ENCODE measurements at places on chromosomes 2 and 18.
A peak's percentile ranks its signal among the peaks of the same experiment; 100 is the strongest.

- no peak for DNase-seq
Measured at GRCh38 chr2:100068395-100068794, 74.0 kb downstream of the AFF3 start.

DNA sequence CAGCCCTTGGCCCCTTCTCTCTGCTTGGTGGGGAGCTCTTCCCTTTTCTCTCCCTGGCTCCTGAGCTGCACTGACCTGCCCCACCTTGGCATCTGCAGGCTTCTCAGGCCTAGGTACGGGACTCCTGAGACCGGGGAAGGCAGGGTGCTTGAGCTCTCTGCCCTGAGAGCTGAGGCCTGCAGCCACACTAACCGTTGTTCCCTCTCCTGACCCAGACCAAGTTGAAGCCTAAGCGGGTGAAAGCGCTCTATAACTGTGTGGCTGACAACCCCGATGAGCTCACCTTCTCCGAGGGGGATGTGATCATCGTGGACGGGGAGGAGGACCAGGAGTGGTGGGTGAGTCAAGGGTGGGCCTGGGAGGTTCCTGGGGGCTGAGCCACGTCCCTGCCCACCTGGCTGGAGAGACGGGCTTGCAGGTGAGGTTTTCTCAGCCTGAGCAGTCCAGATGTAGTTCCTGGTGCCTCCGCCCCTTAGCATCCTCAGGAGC is 22.2 kb downstream of the ITGB1BP1 start:
- DNase-seq, result no peak

DNA sequence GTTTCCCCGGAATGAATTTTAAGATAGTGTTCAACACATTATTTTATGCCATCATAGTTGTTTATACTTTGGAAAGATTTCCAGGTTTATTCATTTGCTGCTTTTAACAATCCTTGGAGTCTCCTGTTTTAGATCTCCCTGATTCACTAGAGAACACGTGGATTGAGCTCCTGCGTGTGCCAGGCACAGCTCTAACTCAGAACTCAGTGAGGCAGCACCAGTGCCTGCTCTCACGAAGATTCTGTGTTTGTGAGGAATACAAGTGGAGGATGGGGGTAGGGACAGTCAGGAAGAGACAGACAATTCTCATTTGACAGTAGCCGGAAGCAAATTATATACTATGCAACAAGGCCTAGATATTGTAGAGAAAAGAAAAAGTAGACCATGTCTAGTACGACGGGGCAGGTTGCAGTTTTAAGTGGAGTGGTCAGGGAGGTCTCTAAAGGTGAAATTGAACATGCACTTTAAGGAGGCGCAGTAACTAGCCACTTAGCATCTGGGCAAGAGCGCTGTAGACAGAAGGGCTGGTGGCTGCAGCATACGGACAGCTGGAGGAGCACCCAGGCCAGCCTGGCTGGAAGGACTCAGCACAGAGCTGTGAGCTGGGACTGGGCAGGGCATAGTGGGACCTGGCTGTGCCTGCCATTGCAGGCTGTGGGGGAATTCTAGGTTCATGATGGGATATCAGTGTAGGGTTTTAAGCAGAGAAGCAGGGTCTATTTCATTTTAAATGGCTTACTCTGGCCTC is 24.3 kb downstream of the RNF144A start:
- no peak for DNase-seq

DNA sequence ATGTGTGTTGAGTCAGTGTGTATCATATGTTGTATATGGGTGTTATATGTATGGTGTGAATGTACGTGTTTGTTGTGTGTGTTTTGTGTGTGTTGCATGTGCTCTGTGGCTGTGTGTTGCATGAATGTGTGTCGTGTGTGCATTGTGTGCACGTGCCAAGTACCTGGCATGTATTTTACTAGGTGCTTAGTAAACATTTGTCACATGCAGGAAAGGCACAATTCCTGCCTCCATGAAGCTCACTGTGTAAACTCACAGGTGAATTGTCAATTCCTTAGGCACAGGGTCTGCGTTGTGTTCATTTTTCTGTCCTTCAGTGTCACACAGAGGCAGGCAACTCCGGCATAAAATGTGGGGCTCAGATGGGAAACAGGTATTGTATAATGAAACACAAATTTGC is 22.3 kb upstream of the IL1R1 start:
- DNase-seq, result no peak

GRCh38 chr2:143623909-143624260 is 494.7 kb downstream of the ARHGAP15 start:
- no peak for DNase-seq

DNA sequence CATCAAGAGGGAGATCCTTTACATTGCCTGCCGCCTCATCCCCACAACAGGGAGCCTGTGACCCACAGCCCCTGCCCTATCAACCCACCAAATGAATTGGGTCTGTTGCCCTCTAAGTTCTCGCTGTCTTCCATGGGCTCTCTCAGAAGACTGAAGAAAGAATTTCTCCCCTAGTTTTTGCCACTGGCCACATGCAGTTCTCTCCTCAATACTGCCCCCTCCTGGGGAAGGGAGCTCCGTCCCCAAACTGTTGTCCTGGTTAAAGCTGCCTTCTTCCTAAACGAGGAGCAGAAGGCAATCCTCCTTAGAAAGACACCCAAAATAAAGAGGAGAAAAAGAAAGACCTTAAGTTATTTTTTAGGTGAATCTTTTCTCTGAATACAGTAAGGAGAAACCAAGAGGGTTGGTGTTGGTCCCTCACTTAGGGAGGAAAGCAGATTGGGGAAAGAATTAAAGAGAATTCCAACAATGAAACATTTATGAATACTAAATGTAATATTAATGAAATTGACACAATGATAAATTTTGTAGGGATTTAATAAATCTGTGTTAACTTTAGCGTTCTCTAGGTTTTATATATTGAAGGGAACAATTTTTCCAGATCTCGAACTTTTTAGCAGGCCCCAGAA is 31.1 kb upstream of the SATB2 start:
- DNase-seq, result no peak

GRCh38 chr2:37323781-37324535 is 675 bp downstream of the PRKD3 start:
- DNase-seq, result no peak

- DNase-seq, result peak; percentile 60
Measured at GRCh38 chr2:216308576-216308975, 63.7 kb downstream of the MARCHF4 start.

DNA sequence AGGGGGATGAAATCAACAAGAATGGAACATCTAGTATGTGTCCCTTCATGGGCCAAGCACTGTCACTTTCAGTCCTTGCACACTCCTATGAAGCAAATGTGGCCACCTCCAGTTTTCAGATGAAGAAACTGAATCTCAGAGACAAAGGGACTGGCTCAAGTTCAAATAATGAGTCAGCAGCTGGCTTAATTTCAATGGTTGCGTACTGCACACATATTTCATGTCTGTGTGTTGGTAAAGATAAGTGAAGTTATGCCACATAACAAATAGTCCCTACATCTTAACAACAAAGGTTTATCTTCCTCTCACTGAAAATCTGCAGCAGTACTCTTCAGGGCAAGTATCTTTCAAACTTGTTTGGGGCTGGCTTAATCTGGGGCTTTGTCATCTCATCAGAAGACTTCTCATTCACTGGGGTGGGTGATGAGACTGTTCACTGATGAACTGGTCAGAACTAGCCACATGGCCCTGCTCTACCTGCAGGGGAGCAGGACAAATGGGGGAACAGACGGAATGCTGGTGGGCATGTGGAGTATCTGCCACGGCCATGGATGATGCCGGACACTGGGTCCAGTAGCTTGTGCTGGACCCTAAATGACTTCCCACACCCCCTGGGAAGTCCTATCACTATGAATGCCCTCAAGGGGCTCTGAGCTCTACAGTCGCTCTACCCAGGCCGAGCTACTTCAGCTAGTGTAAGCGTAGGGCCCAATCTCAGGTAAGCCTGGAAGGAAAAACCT is 263.2 kb downstream of the CYP26B1 start:
- DNase-seq, result no peak

- peak; percentile 50 for DNase-seq
Measured at GRCh38 chr2:172095146-172095904, 7.4 kb downstream of the DLX2 start.

GRCh38 chr2:177765698-177766097 is 306.9 kb downstream of the PDE11A start:
- DNase-seq, result no peak

DNA sequence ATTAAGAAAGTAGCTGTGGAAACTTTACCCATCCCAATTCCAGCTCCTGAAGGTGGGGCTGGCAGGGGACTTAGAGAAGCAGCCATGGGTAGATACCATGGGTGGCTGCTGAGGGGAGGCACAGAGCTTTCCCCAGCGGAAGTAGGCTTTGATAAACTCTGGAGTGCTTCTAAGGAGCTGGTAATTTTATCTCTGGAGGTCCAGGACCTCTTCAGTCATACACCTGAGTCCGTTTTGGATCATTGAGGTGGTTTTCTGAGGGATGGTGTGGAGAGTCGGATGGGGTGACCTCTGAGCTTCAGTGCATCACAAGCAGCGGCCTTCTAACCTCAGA is 36.7 kb upstream of the BMP10 start:
- no peak for DNase-seq

DNA sequence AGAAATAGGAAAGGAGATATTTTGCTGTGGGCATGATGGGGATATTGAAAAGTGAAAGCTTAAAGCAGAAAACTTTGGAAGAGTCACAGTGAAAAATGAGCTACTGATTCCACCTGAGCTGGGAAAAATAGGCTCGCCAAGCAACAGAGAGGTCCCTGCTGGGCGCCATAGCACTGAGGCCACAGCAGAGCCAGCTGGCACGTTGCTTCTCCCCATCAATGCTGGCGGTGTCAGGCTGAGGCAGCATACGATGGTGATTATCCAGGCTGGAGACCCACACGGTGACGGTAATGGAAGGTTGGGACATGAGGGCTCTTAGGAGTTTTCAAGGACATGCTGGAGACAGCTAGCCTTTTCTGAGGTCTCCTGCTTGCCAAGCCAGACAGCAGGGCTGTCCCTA is 25.8 kb upstream of the DTNB start:
- DNase-seq, result no peak

- no peak for DNase-seq
Measured at GRCh38 chr2:150528861-150529801, 41.7 kb upstream of the RND3 start.

DNA sequence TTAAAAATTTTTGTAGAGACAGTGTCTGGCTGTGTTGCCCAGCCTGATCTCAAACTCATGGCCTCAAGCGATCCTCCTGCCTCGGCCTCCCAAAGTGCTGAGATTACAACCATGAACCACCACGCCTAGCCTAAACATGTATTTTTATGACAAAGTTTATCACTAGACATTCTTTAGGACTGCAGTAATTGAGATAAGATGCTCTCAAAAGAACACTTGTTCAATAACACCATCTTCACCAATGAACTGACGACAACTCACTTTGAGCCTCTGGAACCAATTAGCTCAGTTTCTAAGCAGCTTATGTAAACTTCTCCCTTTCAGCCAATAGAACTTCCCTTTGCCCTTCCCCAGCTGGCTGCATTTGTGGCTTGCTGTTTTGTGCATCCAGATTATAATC is 15.3 kb upstream of the PPP4R1 start:
- no peak for DNase-seq

GRCh38 chr2:119292226-119292625 is 68.6 kb downstream of the STEAP3 start:
- no peak for DNase-seq

DNA sequence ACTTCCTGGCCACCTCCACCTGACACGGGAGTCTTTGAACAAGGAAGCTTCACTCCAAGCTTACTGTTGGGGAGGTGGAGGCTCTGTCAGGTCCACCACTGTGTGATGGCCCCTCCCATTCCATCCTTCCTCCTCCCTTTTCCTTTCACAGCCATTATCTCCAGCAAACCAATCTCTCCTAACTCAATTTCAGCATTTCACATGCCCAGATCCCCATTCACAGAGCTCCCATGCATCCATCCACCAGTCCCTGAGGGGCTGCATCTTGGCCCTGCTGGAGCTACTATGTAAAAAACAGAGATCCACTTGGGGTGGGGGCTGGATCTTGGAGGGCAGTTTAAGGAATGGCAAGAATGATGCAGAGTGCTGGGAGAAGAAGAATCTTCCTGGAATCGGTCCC is 129.0 kb upstream of the COPS8 start:
- no peak for DNase-seq

DNA sequence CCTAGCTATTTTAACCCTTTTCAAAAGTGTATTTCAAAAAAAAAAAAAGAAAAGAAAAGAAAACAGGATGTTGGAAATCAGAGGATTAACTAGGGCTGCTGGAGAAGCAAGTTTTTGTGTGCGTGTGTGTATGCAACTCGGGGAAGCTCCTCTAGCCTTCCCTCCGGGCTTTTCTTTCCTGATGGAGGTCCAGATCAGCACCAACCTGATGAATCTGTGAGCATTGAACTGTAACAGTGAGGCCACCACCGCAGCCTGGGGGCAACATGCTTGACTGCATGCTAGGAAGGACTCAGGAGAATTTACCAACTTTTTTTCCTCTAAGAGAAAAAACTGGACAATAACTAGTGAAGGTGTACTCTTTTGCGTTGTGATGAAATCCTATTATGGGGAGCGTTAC is 2.3 kb downstream of the OBSL1 start:
- no peak for DNase-seq

DNA sequence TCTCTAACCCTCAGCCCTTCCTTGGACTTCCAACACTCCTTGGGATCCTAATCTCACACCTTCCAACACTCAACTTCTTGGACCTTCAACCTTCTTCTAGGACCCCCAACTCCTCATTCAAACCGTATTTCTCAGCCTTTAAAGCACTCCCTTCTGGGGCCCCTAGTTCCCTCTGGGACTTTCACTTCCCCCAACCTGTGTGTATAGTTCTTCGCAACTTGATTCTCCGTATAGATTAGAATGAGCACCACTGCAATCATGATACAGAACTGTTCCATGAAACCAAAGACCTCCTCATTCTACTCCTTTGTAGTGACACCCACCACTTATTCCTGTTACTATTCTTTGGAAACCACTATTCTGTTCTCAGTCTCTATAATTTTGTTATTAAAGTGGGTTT is 62.0 kb upstream of the NFU1 start:
- no peak for DNase-seq

- no peak for DNase-seq
Measured at GRCh38 chr2:239285071-239285931, 115.5 kb downstream of the HDAC4 start.

GRCh38 chr18:46373131-46373530 is 268.9 kb downstream of the HAUS1 start:
- DNase-seq, result no peak

GRCh38 chr18:24894880-24895279 is 434.4 kb downstream of the HRH4 start:
- no peak for DNase-seq

- no peak for DNase-seq
Measured at GRCh38 chr2:118049140-118049815, 35.4 kb upstream of the CCDC93 start.

- DNase-seq, result peak; percentile 57
Measured at GRCh38 chr2:24613154-24613814, 122.2 kb downstream of the NCOA1 start.

DNA sequence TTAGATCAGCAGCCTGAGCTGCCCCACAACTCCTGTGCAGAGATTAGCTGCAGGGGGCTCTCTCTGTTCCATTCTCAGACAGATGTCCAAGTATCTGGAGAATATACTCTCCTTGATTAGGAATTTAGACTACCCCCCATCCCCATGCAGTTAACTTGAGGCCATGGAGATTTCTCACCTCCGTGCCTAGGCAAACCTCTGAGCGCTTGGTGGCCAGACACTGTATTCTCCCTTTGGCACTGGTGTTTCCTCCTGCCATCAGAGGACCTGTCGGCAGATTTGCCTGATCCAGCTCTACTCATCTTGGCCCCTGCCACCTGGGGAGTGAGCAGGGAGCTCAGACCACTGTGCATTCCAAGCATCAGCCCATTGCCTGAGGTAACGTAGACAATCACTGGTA is 48.3 kb downstream of the ZNF804A start:
- DNase-seq, result no peak

- no peak for DNase-seq
Measured at GRCh38 chr18:68985172-68985820, 187.4 kb downstream of the CCDC102B start.

- no peak for DNase-seq
Measured at GRCh38 chr2:694906-695510, 17.8 kb upstream of the TMEM18 start.

Measured in NCI-H510A (cell line).